ENCODE measurements at places on chromosomes 6 and 20. TPM values are rescaled to one million over a fixed set of nuclear protein-coding genes. Genes with fewer than 3 reads are reported as not detected.

- no peaks in the 10 kb centered on the region for H3K36me3 ChIP-seq
- no peaks in the 10 kb centered on the region for H3K4me1 ChIP-seq
These were observed 56.9 kb downstream of the BCAS1 start for GRCh38 chr20:54013471-54013870.

GRCh38 chr6:149032599-149033405 is 284.7 kb upstream of the TAB2 start:
- H3K36me3 ChIP-seq = no peaks in the 10 kb centered on the region
- no peak overlapping the region for H3K27ac ChIP-seq

GRCh38 chr20:6228302-6228843 is 105.5 kb upstream of the FERMT1 start:
- no peaks in the 10 kb centered on the region for H3K27me3 ChIP-seq
- DNase-seq = no peak
- H3K4me3 ChIP-seq = no peak overlapping the region

- H3K36me3 ChIP-seq = no peaks in the 10 kb centered on the region
- no peak overlapping the region for H3K4me3 ChIP-seq
- no peaks in the 10 kb centered on the region for H3K27me3 ChIP-seq
- no peak overlapping the region for H3K27ac ChIP-seq
- DNase-seq = no peak
These were observed 64.1 kb upstream of the ADGRF1 start for GRCh38 chr6:47106216-47106615.

- no peak overlapping the region for H3K27ac ChIP-seq
- no peaks in the 10 kb centered on the region for H3K27me3 ChIP-seq
- no peaks in the 10 kb centered on the region for H3K4me1 ChIP-seq
These were observed 324.9 kb upstream of the CITED2 start for GRCh38 chr6:139699335-139699734.

DNA sequence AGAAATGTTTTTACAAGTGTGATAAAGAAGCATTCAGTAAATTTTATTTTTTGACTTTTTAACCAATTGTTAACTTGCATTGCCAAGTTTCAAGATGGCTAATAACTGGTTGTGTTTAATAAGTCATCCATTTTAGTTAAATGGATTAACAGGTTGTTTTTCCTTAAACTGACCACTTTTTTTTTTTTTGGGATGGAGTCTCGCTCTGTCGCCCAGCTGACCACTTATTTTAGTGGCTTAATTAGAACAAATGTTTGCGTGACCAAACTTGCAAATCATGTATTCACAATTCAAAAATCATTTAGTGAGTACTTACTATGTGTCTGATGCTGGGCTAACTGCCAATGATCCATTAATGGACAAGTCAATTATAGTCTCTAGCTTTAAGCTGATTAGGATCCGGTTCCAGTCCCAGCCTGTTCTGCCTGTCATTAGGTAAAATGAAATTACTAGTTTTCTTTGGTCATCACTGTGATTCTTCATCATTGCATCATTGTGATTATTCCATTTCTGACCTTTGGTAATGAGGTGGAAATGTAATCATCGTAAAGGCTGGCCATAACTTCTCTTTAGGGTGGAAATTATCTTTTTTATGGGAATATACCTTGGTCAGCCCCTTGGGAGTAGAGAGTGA is 729.2 kb upstream of the MARCKS start:
- H3K4me3 ChIP-seq = no peak overlapping the region
- no peaks in the 10 kb centered on the region for H3K27me3 ChIP-seq
- no peak for DNase-seq
- H3K4me1 ChIP-seq = no peaks in the 10 kb centered on the region

KCNG1 gene
- 4.5 TPM for total RNA-seq

GRCh38 chr20:43506238-43506637 is 1.3 kb upstream of the L3MBTL1 start:
- H3K27ac ChIP-seq = no peak overlapping the region
- H3K4me3 ChIP-seq = no peak overlapping the region
- peaks cover 4% of the 10 kb centered on the region for H3K4me1 ChIP-seq
- peaks cover 6% of the 10 kb centered on the region for H3K27me3 ChIP-seq
- DNase-seq = no peak

DNA sequence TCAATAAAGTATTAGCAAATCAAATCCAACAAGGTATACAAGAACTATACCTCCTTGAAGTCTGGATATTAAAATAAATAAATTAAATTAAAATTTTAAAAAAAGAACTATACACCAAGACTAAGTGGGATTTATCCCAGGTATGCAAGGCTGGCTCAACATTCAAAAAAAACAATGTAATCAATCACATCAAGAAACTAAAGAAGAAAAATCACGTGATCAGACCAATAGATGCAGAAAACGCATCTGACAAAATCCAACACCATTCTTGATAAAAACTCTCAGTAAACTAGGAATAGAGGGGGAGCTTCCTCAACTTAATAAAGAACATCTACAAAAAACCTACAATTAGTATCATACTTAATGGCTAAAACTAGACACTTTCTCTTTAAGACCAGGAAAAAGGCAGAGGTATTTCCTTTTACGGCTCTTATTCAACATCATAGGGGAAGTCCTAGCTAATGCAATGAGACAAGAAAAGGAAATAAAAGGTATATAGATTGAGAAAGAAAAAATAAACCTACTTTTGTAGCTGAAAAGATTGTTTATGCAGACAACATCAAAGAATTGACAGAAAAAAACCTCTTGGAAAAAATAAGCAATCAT is 35.0 kb downstream of the RANBP9 start:
- H3K27ac ChIP-seq = no peak overlapping the region
- no peak overlapping the region for H3K4me3 ChIP-seq
- no peaks in the 10 kb centered on the region for H3K27me3 ChIP-seq
- no peak for DNase-seq
- peaks cover 20% of the 10 kb centered on the region for H3K4me1 ChIP-seq

- no peaks in the 10 kb centered on the region for H3K4me1 ChIP-seq
- no peak overlapping the region for H3K27ac ChIP-seq
- no peaks in the 10 kb centered on the region for H3K36me3 ChIP-seq
- H3K4me3 ChIP-seq = no peak overlapping the region
- H3K27me3 ChIP-seq = no peaks in the 10 kb centered on the region
These were observed 282.2 kb upstream of the EPHA7 start for GRCh38 chr6:93701526-93701925.

DNA sequence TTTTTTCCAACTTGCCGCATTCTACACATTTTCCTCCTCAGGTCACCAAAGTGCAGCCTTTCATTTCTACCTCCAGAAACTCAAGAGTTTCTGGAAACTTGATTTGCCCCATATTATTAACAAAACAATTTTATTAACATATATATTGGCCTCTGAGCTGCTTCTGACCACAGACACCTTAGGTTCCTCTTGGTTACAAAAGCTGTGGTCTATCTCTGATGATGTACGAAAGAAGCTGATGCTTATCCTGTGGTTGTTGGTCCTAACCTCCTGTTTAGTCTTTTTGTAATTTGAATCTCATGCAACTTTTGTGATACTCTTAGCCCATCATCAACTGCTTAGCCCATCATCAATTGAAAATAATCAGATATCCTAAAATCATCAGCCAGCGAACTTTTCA is 735.7 kb downstream of the KIF16B start:
- H3K4me1 ChIP-seq = no peaks in the 10 kb centered on the region
- no peak overlapping the region for H3K4me3 ChIP-seq
- no peaks in the 10 kb centered on the region for H3K27me3 ChIP-seq
- H3K36me3 ChIP-seq = no peaks in the 10 kb centered on the region

GRCh38 chr20:58839474-58839874 is 11.2 kb downstream of the GNAS-AS1 start:
- H3K4me1 ChIP-seq = no peaks in the 10 kb centered on the region

- no peak for DNase-seq
- peaks cover 55% of the 10 kb centered on the region for H3K27me3 ChIP-seq
- H3K4me3 ChIP-seq = no peak overlapping the region
- H3K27ac ChIP-seq = no peak overlapping the region
These were observed 6.1 kb upstream of the DLL1 start for GRCh38 chr6:170296746-170297575.

Data from CD8-positive, alpha-beta memory T cell (primary cell).